ENCODE measurements at places on chromosomes 6 and 20.

- DNase-seq = peak; percentile 74
Measured at GRCh38 chr6:143745166-143746133, 67.7 kb downstream of the PHACTR2 start.

DNA sequence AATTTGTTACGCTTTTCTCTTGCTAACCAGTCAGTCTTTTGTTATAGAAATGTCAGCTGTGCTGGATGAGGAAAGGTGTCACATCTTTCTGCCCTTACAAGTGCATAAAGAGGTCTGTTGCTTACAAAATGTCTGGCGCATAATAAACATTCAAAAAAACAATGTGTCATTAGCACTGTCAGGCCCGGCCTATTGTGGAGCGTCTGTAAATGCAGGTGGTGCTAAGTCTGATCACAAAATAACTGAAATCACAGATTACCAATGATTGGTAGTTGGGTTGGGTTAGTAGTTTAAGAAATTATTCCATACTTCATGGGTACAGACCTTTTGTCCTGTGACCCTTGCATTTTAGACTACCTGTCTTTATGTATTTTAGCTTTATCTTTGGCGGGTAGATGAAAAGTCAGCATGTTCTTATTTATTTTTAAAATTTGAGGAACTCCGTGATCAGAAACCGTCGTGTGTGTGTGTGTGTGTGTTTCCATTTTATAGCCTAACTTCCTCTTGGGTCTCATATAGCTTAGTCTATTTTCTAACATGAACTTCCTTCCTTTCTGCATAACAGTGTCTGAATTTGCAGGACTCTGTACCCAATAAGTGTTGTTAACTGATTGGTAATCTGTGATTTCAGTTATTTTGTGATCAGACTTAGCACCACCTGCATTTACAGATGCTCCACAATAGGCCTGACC, 88.1 kb upstream of the IFNGR1 start:
- no peak for DNase-seq

GRCh38 chr6:36594816-36595643, 868 bp downstream of the SRSF3 start:
- no peak for DNase-seq

GRCh38 chr6:38776515-38776914, 61.4 kb downstream of the DNAH8 start:
- DNase-seq = no peak

DNA sequence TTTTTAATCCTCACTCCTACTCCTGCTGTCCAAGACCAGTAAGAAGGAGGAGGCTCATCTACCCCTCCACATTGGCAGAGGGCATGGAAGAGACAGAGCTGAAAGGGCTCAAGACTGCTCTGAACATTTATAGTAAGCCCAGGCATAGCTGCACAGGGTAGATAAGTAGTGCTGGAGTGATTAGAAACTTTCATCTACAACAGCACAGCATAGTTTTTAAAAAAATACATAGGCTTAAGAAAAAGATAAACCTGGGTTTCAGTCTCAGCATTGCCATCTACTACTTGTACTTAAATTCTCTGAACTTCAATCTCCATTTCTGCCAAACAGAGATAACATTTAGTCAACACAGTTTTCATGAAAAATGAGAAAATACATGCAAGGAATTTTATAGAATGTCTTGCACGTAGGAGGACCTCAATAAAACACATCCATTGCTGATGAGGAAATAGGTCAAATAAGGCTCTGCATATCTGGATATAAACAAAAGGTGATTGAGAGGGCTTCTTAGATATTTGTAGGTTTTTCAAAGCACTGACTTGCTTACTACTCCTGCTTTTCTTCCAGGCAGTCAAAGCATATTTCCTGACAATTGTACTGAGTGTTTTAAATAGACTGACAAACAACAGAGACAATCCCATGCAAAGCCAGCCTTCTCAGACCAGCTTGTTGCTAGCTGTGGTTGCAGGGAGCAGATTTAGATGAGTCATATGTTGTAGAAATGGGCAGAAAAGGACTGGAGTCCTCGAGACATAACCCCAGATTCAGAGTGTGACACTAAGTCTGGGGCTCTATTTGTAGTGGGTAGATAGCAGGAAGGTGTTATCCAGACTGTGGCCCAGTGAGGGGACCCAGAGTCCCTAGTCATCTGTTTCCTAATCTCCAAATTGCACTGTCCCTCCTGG, 107.4 kb upstream of the TAB2 start:
- no peak for DNase-seq
